Stimulated activated naive CD8-positive, alpha-beta T cell treated with anti-CD3 and anti-CD28 coated beads, Interleukin-15, Interleukin-2, amounts not matched to agents 100 U/mL and 50 U/mL, for 24 hours (primary cell): ENCODE measurements at places on chromosomes 6 and 20.

GRCh38 chr20:57714409-57715267 is 4.8 kb upstream of the PMEPA1 start:
- DNase-seq: no peak

GRCh38 chr6:77986380-77987034 is 333.7 kb downstream of the MEI4 start:
- DNase-seq: no peak

DNA sequence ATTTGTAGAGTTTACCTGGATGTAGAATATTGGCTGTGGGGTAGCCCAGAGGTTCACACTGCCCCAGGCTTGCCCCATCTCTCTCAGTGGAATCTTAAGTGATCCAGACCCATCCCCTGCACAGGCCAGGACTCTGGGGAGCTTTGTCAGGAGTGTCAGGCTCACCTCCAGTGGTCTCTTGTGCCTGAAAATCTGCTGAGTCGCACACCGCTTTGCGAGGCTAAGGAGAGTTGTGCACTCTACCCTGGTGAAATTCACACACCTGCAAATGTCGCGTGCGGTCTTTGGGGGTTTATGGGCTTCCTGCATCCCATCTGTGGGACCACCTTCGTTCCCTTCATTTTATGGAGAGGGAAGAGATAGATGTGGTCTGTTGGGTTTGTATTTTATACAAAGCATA is 63.6 kb upstream of the KIF25 start:
- no peak for DNase-seq

DNA sequence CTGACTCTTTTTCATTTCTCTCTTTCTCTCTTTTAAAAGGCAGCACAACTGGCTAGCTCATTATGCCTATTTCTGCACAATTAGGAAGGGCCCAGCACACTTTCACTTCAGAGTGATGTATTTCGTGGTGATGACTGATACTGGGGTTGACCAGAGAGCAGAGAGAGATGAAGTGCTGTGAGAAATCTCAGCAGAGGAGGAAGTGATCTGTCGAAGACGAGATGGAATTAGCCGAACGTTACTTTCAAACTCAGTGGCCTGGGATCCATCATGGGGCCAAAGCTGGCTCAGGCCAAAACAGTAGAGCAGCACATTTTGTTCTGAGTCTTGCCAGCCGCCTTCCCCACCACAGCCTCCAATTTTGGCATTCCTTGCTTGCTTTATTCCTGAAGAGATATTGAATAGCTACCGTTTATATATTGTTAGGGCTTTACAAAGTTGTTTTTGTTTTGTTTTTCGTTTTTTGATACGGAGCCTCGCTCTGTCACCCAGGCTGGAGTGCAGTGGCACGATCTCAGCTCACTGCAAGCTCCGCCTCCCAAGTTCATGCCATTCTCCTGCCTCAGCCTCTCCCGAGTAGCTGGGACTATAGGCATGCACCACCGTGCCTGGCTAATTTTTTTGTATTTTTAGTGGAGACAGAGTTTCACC is 213.2 kb upstream of the ECI2 start:
- no peak for DNase-seq

GRCh38 chr6:32943864-32944649 is 3.2 kb upstream of the HLA-DMB start:
- DNase-seq: peak; percentile 49

GRCh38 chr6:168791917-168792316 is 350.9 kb downstream of the SMOC2 start:
- DNase-seq: no peak

GRCh38 chr20:42634156-42634555 is 555.5 kb downstream of the PTPRT start:
- no peak for DNase-seq

- no peak for DNase-seq
Measured at GRCh38 chr20:22403632-22404361, 180.6 kb downstream of the FOXA2 start.

GRCh38 chr6:38567436-38567835 is 72.3 kb downstream of the BTBD9 start:
- no peak for DNase-seq

DNA sequence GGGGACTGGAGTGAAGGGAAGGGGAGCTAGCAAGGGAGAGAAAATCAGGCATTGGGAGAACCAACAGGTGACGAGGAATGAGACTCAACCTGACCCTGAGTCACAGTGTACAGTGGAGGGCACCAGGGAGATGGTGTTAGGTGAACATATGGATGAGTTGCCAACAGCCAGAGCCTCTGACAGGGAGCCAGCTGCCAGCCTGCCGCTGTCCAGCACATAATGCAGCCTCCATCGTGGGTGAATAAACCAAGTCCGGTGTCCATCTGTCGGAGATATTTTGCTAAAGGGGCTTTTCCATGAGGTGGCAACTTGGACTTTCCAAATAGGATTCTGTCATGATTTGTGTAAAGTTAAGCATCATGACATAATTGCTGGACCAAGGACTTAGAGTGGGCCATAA is 88.1 kb downstream of the CDH4 start:
- no peak for DNase-seq

- no peak for DNase-seq
Measured at GRCh38 chr20:50089787-50090177, 23.2 kb downstream of the UBE2V1 start.

- no peak for DNase-seq
Measured at GRCh38 chr6:13402711-13403110, 74.4 kb upstream of the TBC1D7 start.

DNA sequence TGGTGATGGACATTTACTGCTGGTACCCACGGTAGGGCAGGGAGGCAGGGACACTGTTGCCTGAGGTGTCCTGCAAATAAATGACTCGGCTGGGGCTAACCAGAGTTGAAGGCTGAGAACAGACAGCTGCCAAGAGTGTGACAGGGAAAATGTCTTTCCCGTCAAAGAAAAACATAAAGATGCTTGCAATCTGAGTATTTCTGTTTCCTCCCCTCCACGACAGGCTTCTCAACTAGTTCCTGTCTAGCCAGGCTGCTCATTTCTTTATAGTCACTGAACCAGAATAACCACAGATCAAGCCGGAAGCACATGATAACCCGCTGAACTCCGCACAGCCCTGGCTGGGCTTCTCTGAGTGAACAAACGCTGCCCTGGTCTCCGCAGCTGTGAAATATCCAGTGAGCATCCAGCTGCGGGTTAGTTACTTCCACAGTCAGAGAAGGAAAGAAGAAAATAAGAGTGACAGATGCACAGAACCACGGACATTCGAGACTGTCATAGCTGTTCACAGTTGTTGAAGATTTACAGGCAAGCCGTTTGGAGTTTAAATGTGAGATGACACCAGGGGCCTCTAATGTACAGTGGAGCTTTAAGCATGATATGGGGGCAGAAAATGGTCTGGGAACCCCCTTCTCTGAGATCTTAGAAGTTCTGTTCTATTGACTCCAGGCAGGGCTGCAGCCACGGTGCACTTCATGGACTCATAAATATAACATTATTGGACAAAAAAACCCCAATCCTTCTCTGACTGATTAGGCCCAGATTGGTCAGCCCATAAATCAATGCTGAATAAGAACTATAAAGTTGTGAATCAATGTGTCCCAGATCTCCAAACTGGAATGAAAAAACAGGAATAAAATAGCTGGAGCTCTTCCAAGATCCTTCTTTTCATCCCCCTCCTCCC is 299.9 kb upstream of the SUPT3H start:
- peak; percentile 51 for DNase-seq

DNA sequence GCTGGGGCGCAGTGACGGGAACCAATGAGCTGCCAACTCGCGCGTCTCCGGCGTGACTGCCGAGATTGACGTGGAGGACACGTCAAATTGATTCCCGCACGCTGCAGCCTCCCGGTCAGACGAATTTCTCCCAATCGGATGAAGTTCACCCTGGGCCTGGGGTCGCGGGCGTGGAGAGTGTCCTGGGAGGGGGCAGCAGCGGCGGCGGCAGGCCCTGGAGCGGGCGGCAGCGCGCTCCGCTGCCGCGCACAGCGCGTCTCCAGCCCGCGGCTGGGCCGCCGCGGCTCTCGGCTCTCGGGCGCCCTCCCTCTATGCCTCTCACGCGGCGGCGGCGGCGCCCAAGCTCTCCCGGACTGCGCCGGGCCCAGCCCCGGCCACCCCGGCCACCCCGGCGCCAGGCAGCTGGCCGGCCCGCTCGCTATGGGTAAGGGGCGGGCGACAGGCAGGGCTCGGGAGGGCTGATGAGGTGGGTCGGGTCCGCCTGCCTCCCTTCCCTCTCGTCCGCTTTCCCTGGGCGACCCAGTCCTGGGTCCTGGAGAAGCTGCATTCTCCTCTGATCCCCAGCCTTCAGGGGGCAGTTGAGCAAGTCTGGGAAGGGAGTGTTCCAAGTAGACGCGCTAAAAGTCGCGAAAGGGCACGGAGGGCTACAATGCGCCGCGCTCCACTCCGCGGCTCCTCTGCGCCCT is at the start of gene PAX1:
TSS of gene PAX1 (plus strand) at position 90 of the 686 bp plus-strand sequence. CDS start at position 139, 49 bp downstream.
- no peak for DNase-seq

GRCh38 chr20:29314294-29314693 is 1943.2 kb upstream of the DEFB115 start:
- no peak for DNase-seq

DNA sequence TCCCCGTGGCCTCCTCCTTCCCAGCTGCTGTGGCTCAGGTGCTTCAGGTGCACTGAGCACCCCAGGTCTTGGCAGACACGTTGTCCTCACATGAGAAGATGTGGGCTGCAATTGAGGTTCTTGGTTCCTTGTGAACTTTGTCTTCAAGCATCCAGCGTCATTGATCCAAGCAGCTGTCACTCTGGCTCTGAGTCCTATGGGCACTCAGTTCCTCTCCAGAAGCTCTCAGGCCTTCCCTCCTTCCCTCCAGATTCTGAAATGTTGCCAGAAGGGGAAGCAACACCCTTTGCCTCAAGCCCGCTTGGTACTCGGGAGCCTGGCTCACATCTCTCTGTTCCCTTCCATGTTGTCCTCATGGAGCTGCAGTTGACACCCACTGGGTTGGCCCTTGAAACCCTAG is 8.4 kb upstream of the MRGBP start:
- DNase-seq: no peak

GRCh38 chr6:72748759-72749158 is 126.9 kb downstream of the KCNQ5 start:
- peak; percentile 59 for DNase-seq

DNA sequence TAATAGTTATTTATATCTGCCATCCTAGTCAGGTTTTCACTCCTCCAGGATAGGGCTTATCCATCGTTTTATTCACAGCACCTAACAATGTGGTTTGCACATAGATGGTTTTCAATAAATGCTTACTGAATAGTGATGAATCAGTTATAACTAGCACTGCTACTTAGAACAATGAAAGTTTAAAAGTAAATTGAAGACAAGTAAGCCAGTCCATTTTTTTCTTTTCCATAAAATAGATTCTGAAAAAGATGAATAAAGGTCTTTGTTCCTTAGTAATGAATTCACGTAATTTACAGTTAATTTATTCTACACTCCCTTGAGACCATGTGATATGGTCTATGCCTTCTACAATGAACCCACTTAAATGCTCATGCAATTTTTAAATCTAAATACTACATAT is 212.5 kb downstream of the RNGTT start:
- no peak for DNase-seq

- no peak for DNase-seq
Measured at GRCh38 chr6:149173222-149173621, 144.3 kb upstream of the TAB2 start.

GRCh38 chr6:17103715-17104114 is 1.9 kb downstream of the STMND1 start:
- no peak for DNase-seq

DNA sequence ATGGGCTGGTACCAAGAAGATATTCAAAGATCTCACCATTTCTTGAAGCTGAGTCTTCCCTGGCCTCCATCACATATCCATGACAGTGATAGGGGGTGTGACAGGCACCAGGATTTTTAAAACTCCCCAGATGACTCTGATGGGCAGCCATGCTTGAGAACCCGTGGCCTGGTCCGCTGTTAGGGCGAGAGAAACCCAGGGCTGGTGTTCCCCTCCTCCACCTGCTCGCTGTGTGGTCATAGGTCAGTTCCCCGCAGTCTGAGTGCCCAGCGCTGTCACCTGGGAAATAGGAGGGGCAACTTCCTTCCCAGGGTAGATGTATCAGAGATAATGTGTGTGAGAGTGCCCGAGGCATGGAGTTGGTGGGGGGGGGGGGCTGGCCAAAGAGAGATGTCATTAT is 50.9 kb downstream of the TMEM242 start:
- DNase-seq: no peak

GRCh38 chr6:69427882-69428281 is 368.9 kb downstream of the LMBRD1 start:
- DNase-seq: no peak

DNA sequence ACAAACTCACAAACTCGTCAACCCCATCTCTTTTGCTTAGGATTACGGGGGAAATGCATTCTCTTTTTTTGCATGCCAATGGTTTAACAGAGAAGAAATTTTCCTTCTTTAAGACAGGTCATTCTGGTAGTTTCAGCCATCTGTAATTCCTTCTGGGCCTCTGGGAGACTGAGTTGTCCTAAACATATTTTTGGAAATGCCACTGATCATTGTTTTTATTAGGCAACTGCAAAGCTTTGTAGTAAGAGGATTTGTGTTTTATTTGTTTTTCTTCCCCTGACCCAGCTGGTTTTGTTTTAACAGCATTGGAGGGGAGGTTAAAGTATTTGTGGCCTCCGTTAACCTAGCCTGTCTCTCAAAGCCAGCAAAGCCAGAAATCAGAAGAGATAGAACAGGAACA is 73.1 kb upstream of the ISM1 start:
- DNase-seq: no peak

- peak; percentile 43 for DNase-seq
Measured at GRCh38 chr6:163170294-163170883, 244.1 kb upstream of the QKI start.

DNA sequence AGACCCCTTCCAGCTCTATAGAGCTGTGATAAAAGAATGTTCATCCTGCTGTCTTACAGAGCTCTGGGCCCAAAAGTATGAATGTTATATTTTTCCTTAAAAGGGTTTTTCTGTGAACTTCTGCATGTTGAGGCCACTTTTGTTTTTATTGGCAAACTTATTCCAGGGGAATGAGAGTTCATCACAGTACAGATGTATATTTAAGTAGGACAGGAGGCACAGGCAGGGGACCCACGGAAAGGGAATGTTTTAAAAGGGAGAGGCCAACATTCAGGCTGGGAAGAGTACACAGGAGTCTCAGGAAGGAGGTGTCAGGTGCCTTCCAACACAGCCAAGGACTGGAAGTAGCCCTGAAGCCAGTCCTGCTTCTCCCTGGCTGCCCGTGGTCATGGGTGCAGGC is 148.4 kb downstream of the EYA2 start:
- DNase-seq: no peak

GRCh38 chr20:20837574-20838021 is 125.2 kb upstream of the RALGAPA2 start:
- DNase-seq: peak; percentile 51

GRCh38 chr20:19835533-19836222 is 77.6 kb downstream of the RIN2 start:
- no peak for DNase-seq

GRCh38 chr6:107116328-107116892 is 1.1 kb upstream of the BEND3 start:
- DNase-seq: peak; percentile 23
